Epithelial cell of prostate (primary cell): ENCODE measurements at places on chromosomes 13 and 19.
A peak's percentile ranks its signal among the peaks of the same experiment; 100 is the strongest.

GRCh38 chr19:14505488-14506239, 9.7 kb upstream of the GIPC1 start:
- peak; percentile 85 for DNase-seq

- peak; percentile 31 for DNase-seq
These were observed 645 bp downstream of the UBL3 start for GRCh38 chr13:29849731-29850212.

DNA sequence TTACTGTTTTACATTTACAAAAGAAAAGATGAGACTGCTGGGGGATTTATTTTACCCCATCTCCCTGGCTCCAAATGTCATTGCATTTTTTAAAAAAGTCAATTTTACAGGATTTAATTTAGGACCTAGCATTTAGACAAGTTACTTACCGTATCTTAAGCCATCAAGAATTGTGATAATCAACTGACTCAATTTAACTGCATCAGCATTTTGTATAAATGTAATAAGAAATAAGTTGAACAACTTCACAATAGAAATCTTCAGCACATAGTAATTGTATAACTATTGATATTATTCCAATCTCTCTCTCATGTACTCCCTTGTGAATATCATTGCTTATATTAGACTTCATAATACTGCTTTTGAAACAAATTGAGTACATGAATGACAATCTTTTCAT, 907.5 kb upstream of the SLC10A2 start:
- no peak for DNase-seq

DNA sequence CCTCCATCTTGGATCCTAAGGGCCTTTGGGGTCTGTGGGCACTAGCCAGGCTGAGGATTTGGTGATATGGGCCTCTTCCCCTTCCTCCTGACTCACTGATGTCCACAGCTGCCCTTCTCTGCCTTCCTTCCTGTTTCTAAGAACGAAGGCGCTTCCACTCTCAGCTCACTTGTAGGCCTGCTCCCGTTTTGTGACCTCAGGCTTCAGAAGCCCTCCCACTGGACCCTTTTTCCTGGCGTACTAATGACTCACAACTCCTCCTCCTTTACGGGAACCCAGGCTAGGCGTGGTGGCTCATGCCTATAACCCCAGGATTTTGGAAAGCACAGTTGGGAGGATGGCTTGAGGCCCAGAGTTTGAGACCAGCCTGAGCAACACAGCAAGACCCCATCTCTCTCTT, 55.6 kb downstream of the TMED1 start:
- DNase-seq: no peak

- no peak for DNase-seq
These were observed 44.7 kb downstream of the ARHGEF18 start for GRCh38 chr19:7393459-7393858.

GRCh38 chr13:101726681-101727080, 274.2 kb downstream of the ITGBL1 start:
- no peak for DNase-seq
